ENCODE measurements at places on chromosomes 12 and 14.
A peak's percentile ranks its signal among the peaks of the same experiment; 100 is the strongest.

- no peak for DNase-seq
Observed at GRCh38 chr12:124233846-124234640, 60.9 kb upstream of the RFLNA start.

DNA sequence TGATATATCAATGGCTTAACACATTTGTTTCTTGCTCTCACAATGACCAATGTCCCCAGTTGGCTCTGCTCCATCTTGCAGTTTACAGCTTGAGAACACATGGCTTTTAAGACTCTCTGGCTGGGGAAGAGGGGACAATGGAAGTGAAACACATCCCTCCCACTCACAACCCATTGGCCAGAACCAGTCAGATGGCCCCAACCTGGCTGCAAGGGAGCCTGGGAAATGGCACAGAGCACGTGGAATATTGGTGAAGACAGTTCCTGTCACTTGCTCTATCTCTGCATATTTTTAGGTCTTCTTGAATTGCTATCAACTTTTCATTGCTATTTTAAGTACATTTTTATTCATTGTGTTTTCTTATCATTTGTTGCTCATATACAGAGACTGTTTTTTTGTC lies 345.4 kb downstream of the MED13L start:
- DNase-seq = no peak

DNA sequence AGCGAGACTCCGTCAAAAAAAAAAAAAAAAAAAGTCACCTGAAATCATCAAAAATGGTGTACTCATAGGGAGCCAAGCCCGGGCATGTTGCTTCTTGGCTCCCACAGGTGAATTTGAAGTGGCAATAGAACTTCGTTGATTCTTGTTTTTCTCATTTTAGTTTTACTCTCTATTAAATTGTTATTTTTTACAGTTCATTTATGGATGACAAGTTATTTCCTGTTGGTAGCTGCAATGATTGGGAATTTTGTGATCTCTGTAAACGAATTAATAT lies 1.3 kb downstream of the TM7SF3 start:
- no peak for DNase-seq

DNA sequence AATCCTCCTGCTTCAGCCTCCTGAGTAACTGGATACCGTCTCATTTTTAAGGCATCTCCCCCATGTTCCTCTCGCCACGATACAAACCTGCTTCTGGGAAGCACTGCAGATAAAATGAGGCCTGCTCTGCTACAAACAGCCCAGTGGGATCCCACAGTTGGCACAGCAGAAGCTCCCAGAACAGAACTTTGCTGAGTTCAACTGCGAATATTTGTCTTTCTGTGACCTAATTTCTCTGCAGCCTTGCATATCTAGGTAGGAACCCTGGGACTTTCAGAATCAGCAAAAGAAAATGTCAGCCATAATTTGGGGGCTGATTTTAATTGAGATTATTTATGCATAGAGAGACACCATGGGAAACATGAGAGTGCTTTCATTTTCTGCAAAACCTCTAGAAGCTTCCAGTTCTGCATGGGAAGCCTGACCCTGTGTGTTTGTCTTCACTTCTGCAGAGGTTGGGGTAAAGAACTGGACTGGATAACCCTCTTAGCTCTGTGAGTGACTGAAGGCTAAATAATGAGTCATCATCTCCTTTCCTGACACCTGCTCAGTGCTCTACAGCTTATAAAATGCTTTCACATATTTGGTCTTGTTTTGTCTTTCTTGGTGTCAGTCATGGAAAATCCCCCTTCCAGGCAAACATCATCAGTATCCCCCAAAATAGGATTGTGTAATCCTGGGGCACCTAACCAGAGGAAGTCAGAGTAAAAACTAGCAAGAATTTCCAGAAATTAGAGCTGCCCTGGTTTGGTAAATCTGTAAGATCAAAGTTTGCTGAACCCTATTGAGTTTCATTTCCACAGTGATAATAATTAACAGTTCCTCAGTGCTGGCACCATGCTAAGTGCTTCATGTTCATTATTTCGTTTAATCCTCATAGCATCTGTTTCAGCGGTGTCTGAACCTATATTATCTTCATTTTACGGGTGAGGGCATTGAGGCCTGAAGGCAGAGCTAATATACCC lies 185.8 kb downstream of the SLC15A4 start:
- DNase-seq = no peak

DNA sequence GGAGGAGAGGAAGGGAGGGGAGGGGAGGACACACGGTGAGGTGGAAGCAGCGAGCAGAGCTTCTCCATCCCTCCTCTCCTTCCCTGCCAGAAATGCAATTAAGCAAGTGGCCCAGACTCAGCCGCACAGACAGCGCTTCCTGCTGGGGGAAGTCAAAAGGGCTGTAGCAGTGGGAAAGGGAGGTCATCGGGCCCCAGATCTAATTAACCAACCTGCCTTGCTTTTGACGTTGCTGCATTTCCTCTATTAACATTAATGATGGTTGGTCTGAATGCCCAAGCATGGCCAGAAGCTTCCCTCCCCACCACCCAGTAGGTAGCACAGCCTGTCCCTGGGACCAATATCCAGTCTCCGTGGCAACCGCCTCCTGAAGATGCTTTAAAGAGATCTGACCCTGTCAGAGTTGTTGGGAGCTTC lies 4.6 kb upstream of the NGB start:
- DNase-seq = no peak

GRCh38 chr12:44542716-44543115 lies 333.4 kb downstream of the NELL2 start:
- no peak for DNase-seq

GRCh38 chr12:2998789-2999264 lies 39.6 kb downstream of the TEAD4 start:
- DNase-seq = no peak

DNA sequence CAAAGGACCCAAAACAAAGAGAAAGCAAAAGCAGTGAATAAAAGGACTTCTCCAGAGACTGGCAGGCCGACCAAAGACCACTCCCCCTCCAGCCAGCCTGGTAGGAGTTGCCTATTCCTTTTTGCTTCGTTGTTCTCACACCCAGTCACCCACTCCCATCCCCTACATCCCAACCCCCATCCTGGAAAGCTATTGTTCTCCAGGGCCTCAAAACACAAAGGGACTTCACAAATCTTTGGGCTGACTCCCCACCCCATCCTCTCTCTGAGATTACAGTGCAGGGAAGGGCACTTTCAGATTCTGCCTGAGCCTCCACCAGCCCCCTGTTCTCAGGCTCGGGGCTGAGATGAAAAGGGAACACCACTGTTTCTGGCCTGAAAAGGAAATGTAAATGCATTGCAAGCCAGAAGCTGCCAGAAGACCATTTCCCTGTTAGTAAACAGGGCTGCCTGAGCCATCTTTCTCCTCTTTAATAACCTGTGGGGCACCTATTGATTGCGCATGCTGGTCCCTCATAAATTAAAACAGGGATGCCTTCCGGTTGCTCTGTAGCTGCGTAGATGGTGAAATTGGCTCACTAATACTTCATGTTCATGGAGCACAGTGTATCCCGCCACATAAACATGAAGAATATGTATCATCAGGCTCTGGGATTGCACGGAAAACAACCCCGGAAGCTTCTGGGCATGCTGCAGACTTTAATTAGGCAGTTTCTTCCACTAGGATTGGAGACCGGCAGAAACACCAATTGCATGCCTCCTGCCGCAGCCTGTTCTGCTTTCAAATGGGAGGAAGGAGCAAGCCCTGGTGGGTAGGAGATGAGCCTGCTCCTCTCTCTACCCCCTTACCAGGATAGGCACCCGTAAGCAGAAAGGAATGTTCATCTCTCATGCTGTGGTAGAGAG lies 130.3 kb upstream of the FUT8 start:
- DNase-seq = no peak

DNA sequence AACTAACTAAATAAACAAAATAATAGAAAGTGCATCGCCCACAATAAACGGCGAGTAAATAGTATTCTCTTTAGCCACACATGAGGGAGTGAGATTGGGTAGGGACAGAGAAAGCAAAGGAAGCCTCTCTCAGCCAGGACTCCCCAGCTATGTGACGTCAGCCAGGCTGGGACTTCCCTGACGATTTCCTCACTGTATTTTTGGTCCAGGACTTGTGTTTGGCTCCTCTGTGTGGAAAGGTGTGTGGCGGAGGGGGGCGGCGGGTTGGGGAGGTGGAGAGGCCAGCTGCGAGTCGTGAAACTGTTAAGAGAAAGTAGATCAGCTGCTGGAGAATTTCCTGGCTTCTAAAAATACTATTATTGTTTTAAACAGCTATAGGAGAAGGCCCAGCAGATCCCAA lies 1124.6 kb downstream of the AACS start:
- DNase-seq = no peak

GRCh38 chr14:99745307-99745951 lies 47.8 kb upstream of the EML1 start:
- DNase-seq = no peak

DNA sequence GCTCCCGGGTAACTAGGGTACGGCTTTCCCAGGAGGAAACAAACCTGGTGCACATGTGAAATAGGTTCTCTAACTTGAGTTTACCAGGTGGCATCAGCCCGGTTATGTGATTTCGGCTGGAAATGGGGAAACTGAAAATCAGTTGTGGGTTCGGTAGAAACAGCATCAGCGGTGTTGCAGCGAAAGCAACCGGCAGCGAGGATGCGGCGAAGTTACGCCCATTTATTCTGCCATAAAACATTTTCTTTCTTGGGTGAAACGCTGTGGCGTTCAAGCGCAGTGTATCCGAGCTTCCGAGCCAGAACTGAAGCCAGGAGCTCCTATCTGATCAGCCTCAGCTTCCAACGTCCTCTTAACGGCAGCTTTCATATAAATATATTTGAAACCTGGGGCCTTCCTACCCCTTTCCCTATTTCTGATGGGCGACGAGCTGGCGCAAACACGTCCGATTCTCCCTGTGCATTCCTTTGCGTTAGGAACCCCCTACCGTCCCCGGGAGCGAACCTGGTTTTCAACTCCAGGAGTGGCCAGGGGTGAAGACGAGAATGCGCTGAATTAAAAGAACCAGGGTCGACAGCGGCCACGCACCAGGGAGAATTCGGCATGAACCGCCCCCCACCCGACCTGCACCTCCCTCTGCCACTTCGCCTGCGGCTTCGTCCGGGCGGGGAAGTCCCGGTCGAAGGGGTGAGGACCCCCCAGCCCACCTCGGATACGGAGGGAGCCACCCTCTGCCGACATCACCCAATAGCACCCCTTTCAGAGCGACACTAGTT lies 1.6 kb downstream of the DPF3 start:
- no peak for DNase-seq

DNA sequence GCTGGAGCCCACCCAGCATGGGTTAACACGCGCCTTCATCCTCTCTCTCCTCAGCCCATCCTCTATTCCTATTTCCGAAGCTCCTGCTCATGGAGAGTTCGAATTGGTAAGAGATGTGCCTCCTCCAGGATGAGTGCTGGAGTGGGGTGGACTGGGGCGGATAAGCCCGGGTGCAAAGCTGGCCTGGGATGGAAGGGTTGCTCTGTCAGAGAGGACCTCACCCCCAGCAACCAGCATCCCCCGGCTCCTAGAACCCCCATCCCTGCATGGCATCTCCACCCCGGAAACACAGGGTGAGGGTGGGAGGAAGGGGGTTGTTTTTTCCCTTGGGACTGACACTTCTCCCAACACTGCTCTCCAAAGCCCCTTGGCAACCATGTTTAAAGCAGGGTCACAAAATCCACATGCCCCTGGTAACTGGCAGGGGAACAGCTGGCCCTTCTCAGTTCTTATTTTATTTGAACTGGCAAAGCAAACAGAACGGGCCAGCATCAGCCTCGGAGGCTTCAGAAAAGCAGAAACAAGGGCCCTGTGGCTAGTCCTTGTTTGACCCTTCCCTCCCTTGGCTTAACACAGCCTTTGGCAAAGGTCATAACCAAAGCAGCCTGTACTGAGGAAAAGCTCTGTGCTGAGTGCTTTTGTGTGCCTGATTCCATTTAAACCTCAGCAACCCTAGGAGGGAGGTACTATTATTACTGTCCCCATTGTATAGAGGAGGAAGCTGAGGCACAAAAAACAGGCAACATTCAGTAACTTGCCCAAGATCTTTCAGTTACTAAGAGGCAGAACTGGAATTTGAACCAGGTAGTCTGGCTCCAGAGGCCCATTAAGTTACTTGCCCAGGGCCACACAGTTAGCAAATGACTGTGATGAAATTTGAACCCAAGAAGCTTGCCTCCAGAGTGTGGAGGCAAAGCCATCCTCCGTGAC lies 4.2 kb downstream of the GSTZ1 start:
- no peak for DNase-seq

GRCh38 chr12:110317911-110318310 lies 36.9 kb downstream of the ATP2A2 start:
- no peak for DNase-seq

GRCh38 chr14:71271166-71271945 lies 364.1 kb downstream of the PCNX1 start:
- DNase-seq = no peak

DNA sequence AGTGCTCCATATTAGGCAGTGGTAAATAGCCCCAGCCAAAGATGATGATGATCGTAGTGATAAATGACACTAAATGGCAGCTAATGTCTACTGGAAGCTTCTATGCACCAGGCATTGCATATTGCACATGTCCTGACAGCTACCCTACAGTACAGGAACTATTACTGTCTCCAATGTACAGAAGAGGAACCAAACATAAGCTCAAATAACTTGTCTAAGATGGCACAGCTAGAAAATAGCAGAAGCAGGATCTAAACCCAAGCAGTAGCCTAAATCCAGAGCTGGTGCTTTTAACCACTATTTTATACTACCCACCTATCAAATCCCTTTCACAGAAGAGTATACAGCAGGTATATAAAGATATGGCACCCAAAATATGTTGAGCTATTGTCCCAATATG lies 28.9 kb downstream of the ESR2 start:
- no peak for DNase-seq

DNA sequence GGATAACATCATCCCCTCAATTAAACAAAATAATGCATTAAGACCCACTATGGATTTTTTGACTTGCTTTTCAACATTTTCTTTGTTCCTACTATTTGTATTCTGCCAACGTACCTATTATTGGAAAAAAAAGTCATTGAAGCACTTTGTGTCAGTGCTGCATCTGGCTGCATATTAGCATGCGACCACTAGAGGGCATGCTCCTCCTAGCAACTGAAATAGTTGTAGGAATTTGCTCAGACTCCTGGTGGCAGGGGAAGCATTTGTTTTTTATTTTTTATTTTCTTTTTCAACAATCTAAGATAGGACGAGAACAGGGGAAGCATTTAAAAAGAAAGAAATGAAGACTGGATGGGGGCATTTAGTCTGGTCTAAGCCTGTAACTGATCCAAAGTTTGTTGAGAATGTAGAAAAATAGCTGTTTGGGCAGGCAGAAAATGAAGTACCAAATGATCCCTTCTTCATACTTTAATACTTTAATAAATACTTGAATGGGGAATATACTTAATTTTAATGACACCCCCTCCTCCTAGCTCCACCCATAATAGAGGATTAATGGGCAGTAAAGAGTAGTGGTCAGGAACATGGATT lies 14.5 kb upstream of the CLEC4A start:
- peak; percentile 71 for DNase-seq

- no peak for DNase-seq
Observed at GRCh38 chr12:108207791-108208730, 79.0 kb downstream of the WSCD2 start.

GRCh38 chr12:57213763-57214397 lies 2.7 kb upstream of the NXPH4 start:
- DNase-seq = no peak

Measured in activated CD4-positive, alpha-beta T cell treated with anti-CD3 and anti-CD28 coated beads for 24 hours (primary cell).